Right cardiac atrium (tissue), 5 donors: ENCODE measurements at places on chromosomes 2 and 18. TPM values are rescaled to one million over a fixed set of nuclear protein-coding genes. Genes with fewer than 3 reads are reported as not detected.

GRCh38 chr2:3459185-3460015, 59.9 kb downstream of the ADI1 start:
- peak; percentile 83 for DNase-seq

Gene TMEM247
- not detected for total RNA-seq

GRCh38 chr2:159010340-159010739, 41.9 kb downstream of the TANC1 start:
- no peak for DNase-seq

DNA sequence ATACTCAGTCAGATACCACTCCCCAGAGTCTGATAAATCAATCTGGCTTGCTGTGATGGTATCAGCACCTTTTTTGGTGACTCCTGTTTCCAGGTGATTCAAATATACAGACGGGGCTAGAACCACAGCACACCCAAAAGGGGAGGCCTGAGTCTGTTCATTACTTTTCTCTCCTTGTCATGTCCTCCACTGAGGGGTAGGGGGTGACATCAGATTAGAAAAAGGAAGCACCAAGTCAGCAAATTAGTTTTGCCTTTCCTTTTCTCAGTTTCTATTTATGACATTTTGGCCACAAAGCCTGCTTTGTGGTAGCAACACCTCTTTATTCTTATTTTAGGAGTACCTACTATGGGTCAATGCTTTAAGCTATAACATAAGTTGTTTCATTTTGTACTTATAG, 127.4 kb downstream of the CCDC102B start:
- no peak for DNase-seq

Gene PLB1
- total RNA-seq, result 2.4 TPM

Gene RHBDD1
- total RNA-seq, result 40.4 TPM

DNA sequence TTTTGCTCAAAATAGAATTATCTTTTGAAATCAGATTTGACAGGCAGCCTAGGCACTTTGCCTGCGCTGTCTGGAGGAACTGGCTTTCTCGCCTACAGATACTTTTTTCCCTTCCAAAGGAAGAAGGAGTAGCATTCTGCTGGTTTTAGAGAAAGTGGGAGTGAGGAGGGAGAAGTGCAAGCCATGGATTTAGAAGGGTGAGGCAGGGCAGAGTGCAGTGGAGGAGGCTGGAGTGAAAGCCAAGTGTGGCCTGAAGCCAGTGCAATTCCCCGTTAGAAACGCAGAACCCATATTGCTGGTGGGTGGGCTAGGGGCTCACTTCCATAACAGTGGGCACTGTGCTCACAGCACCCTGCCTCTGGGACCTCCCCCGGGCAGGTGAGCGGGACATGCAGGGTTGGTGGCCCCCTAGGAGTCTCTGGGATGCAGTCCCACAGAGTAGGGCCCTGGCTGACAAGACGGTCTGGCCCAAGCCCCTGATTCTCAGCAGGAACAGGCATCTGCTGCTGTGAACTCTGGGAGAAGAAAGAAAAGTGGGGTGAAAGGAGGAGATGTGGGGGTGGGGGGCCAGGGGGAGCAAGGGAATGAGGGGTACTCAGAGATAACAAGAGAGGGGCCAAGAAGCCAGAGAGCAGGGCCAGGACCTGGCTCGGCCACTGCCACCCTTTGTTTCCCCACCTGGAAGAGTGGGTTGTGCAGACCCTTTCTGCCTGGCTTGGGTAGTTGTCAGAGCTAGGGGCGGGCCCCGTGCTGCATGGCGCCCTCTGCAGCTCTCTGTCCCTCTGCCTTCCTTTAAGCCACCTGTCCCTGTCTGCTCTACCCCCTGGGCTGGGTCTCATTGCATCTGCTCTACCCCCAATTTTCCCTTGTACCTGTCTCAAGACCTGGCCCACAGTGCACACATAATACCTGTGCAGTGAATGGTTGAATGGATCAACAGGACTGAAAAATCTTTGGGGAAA, 273.5 kb upstream of the HS6ST1 start:
- DNase-seq, result no peak

Gene SAG
- not detected for total RNA-seq

DNA sequence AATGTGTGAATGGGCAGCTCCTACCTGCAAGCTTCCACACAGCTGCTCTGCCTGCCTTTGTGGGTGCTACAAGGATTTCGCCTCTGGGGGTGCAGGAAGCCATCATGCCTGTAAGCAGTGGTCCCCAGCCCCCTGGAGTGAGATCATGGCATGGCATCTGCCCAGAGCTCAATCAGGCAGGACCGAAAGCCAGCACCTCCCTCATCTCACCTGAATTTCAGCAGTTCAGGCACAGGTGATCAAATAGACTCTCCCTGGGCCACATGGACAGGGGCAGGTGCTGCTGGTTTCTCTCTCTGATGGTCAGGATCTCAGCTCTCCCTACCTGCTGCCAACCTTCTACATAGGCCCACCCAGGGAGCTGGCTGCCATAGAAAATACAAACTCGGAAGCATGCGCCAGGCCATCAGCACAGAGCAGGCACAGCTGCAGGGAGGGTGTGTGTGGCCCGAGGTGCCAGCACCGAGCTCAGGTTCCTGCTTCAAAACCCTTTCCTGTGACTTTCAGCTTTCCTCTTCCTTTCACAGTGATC, 133.2 kb upstream of the ID2 start:
- DNase-seq, result no peak

- DNase-seq, result no peak
Observed at GRCh38 chr18:50038448-50038847, 156.5 kb downstream of the MYO5B start.

Gene COL5A2
- 25.7 TPM for total RNA-seq

GRCh38 chr2:233059797-233060500, at the start of gene INPP5D:
TSS of gene INPP5D (plus strand) at chr2:233060342. CDS start at chr2:233060479, 137 bp downstream.
- DNase-seq, result peak; percentile 45
